ENCODE measurements at places on chromosomes 6 and 20. TPM values are rescaled to one million over a fixed set of nuclear protein-coding genes. Genes with fewer than 3 reads are reported as not detected.

EEF1A2 gene
- 2.4 TPM for total RNA-seq

CRISP3 gene
- total RNA-seq = not detected

FRK gene
- total RNA-seq = 2.9 TPM

SLC26A8 gene
- not detected for total RNA-seq

PTGIS gene
- total RNA-seq = 20.7 TPM

LIN28B gene
- not detected for total RNA-seq
